Stimulated activated CD4-positive, alpha-beta T cell treated with anti-CD3 and anti-CD28 coated beads, Interleukin-1b, Interleukin-23, amount 100 ng/mL, for 4 hours (primary cell): ENCODE measurements at places on chromosomes 2 and 18.

DNA sequence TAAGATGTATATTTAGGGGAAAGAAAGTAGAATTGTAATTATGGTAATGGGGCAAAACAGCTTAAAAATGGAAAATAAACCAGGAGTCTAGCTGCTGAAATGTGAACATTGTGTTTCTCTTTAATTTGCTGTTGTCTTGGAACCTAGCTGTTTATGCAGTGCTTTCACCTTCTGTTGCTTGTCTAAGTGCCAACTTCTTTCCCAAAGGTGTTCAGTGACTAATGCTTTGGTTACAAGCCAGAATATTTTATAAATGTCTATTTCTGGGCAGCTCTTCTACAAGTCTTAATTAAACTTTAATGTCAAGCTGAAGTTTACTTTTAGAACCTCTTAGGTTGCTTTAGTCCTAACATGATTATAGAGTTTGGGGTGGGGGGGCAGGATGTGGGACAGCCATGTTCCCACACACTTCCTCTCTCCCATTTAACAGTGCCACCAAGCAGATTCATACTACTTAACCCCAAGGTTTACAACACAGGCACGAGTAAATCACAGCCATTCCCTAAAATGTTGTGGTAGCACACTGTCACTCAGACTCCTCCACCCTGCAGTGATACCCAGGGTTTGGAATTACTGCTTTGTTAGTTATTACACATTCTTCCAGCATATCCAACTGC lies 60.6 kb downstream of the ITGA4 start:
- DNase-seq = no peak

DNA sequence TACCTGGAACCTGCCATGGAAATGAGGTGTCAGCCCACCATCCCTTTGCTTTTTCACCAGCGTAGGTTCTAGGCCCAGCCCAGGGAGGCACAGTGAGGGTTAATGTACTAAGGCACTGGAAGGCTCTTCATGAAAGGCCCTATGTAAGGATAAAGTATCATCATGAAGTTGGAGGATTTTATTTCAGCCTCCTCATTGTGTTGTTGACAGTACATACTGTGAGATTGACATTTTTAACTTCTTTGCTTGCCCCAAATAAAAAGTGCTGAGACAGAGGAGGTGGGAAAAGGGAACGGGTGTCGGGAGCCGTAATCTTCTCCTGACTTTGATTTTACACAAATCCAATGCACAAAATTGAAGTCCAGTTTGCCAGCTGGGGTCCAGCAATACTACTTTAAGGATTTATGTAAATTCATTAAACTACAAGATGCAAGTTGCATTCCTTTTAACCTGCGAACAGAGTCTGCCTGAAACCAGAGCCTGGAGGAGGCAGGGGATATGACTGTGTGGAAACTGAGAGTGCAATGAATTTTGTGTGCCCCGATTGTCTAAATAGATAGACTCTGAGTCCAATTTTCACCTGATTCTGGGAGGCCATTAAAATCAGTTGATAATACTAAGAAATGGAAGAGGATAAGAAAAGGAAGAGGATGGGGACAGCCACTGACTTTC lies 5.4 kb upstream of the NCKAP5 start:
- DNase-seq = no peak

DNA sequence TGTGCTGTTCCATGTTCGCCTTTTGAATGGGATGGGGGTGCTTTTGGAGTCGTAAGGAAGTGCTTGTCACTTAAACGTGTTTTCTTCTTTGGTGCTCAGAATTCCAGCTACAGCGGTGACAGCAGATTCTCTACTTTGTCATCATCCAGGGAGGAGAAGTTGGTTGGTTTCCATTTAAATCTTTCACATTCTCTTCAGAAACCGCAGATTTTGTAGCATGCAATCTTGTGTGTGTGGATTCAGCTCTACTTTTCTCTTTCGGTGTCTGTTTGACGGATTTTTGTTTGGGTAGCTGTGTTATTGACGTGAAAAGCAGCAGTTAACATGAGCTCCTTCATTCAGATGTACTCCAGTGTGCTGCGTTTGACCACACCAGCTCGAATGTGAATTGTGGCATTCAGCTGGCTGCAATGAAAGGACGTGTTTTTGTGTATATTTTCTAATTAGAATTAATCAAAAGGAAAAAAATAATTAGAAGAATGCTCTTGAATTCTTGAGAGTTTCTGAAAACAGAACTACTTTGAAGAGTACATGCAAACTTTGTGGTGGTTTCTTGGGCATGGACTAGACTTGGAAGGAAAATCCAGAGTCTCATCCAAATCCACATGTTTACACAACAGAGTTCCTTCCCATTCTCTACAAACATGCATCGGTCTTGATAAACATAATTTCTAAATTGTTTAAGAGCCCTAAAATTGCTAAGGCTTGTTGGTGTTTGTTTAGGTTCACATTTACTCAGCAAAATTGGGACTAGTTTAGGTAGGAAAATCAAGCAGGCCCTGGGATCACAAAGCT lies 68.7 kb upstream of the RBM44 start:
- no peak for DNase-seq

GRCh38 chr18:63974991-63975390 lies 5.1 kb downstream of the SERPINB8 start:
- DNase-seq = no peak
